ENCODE measurements at places on chromosomes 12 and 14. TPM values are rescaled to one million over a fixed set of nuclear protein-coding genes. Genes with fewer than 3 reads are reported as not detected.

The VCPKMT gene
- total RNA-seq = 8.7 TPM

The ANO2 gene
- 7.8 TPM for total RNA-seq

The APOF gene
- not detected for total RNA-seq

The IL31 gene
- not detected for total RNA-seq

The ATP2A2 gene
- total RNA-seq = 135 TPM

The RTN1 gene
- 6.1 TPM for total RNA-seq

The TMEM132C gene
- 11.7 TPM for total RNA-seq

The KRT73 gene
- total RNA-seq = 22.2 TPM

The IRAK4 gene
- total RNA-seq = 14.4 TPM

The SYNDIG1L gene
- not detected for total RNA-seq

The FSCB gene
- total RNA-seq = 0.10 TPM

The ADAMTS20 gene
- 0.10 TPM for total RNA-seq

The NKX2-8 gene
- not detected for total RNA-seq

The TAMALIN gene
- total RNA-seq = 17.0 TPM

The TAS2R43 gene
- total RNA-seq = 8.5 TPM

The OR4K17 gene
- not detected for total RNA-seq

The DNAJC22 gene
- 0.39 TPM for total RNA-seq

The SMAGP gene
- total RNA-seq = 11.9 TPM

The EML1 gene
- 39.1 TPM for total RNA-seq

The NUAK1 gene
- 24.5 TPM for total RNA-seq

The KLHL33 gene
- 0.30 TPM for total RNA-seq

The MNAT1 gene
- total RNA-seq = 53.3 TPM

The KRT81 gene
- 27.8 TPM for total RNA-seq

The NANOG gene
- not detected for total RNA-seq

The SERPINA12 gene
- total RNA-seq = 16.9 TPM

The SLC8A3 gene
- 3.5 TPM for total RNA-seq

The PPP1R1A gene
- total RNA-seq = 6.4 TPM

The FOXM1 gene
- total RNA-seq = 5.8 TPM

The PTPRR gene
- 0.49 TPM for total RNA-seq

The FOXG1 gene
- total RNA-seq = not detected

The SLC6A15 gene
- total RNA-seq = 1.2 TPM

The COL2A1 gene
- total RNA-seq = 1.6 TPM

The CRACR2A gene
- total RNA-seq = 1.8 TPM

The PARP11 gene
- total RNA-seq = 5.2 TPM

The RHOF gene
- 5.1 TPM for total RNA-seq

The DDN gene
- total RNA-seq = 0.69 TPM

The AKAP6 gene
- 21.8 TPM for total RNA-seq

The GDF3 gene
- total RNA-seq = not detected

The KRT6C gene
- total RNA-seq = 3.5 TPM

The DTX3 gene
- total RNA-seq = 16.6 TPM

The ITGB7 gene
- total RNA-seq = 2.5 TPM

Data from skin of body (tissue), 3 donors.